Dermis blood vessel endothelial cell (primary cell): ENCODE measurements at places on chromosomes 2 and 18.

GRCh38 chr2:53174539-53174938 lies 593.1 kb upstream of the CHAC2 start:
- DNase-seq: no peak

DNA sequence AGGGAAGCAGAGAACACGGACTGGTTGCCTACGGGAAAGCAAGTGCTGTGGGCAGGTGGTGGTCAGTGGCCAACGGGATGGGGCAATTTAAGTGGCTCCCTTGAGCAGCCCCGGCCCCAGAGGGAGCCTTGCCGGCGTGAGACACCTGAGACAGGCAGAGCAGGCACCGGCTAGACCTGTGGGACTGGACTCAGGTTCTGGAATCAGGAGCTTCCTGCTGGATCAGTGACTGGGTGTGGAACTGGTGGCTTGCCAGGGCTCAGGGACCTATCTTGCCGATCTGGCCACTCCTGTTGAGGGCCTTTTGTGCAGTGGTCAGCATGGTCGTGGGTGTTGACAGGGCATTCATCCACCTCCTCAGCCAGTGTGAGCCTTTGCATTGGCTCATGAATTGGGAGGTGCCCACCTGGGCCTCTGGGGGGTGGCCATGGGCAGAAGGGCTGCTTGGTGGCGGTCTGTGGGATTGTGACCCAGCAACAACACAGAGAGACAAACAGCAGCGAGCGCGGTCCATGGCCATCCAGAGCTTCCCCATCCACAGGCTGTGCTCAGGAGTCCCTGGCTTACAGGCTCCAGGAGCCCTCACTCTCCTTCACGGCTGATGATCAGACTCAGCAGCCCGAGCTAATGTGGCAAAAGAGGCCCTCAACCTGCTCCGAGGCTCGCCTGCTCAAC lies 85.4 kb upstream of the ZNF516 start:
- DNase-seq: no peak

- DNase-seq: no peak
Observed at GRCh38 chr2:225317186-225317585, 82.3 kb upstream of the NYAP2 start.

GRCh38 chr18:24785019-24785418 lies 324.6 kb downstream of the HRH4 start:
- DNase-seq: peak; percentile 2

DNA sequence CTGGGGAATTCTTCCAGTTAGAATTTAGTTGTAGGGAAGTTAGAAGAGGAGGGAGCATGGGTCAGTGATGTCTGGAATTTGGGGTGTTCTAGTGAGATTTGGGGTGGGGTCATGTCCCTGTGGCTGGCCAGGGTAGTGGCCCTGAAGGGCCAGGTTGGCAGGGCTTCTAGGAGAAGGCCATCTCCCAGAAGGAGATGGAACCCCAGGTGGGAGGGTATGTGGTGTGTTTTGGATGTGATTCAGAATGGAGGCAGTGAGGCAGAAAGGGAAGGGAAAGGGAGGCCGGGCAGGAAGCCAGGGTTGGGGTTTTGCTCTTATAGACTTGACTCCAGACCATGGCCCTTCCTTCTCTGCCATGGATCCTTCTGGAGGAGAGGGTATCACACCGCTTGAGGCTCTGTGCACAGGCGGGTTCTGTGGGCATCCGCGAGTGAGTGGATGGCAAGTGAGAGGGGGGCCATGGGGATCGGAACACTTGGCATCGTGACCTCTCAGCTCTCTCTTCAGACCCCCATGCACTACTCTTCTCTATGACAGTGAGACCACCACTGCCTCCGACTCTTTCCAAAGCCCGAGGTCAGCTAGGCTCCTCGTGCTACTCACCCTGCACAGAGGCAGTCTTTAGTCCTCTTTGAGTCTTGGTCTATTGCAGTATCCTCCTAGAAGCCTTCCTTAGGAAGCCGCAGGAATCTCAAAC lies 7.3 kb downstream of the GREB1 start:
- no peak for DNase-seq

DNA sequence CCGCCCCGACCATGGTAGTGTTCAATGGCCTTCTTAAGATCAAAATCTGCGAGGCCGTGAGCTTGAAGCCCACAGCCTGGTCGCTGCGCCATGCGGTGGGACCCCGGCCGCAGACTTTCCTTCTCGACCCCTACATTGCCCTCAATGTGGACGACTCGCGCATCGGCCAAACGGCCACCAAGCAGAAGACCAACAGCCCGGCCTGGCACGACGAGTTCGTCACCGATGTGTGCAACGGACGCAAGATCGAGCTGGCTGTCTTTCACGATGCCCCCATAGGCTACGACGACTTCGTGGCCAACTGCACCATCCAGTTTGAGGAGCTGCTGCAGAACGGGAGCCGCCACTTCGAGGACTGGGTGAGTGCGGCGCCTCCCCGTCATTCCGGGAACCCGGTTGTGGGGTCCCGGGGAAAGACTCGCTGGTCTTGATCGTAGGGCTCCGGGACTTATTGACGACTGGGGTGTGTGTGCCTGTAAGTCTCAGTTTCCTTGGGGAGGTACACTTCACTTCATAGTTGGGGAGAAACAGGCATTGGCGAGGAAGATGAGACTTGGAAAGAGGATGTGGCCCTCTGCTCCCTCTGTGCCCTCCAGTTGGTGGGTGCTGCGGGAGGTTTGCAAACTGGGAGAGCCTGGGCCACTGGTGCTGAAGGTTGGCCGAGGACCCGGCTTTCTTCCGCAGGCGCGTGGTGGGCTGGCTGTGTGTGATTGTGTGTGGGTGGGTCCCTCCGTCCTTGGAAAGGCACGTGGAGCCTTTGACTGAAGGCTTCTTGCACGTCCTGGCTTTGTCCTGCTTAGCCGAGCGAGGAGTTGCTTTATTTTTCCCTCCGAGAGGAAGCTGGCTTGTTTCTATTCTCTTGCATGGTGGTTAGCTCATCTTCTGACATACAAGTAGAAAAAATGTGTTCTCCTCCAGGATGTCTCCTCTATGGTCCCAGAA lies 886 bp downstream of the PRKCE start:
- DNase-seq: peak; percentile 67

- DNase-seq: peak; percentile 94
Observed at GRCh38 chr2:85933753-85934594, 45.2 kb upstream of the ST3GAL5 start.

DNA sequence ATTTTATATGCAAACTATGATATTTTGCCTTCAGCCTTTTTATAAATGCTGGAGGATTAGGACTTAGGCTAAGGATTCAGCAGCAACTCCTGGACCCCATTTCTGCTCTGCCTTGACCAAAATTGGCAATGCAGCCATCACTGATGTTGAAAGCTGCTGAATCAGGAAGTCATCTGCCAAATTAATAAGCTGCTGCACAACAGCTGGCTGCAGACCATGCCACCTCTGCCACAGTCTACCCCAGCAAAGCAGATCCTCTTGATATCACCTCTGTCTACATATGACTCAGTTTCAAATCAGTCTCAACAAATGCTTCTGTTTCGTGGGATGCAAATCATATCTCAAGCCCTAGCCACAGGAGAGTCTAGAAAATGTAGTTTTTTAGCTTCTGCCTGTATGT lies 7.1 kb upstream of the SOS1 start:
- DNase-seq: no peak
